ENCODE measurements at places on chromosomes 12 and 14.

GRCh38 chr14:104545151-104545941 is 34.2 kb upstream of the C14orf180 start:
- DNase-seq, result no peak

GRCh38 chr12:64090047-64090446 is 132.0 kb downstream of the KICS2 start:
- no peak for DNase-seq

GRCh38 chr14:92926180-92926845 is 3.4 kb downstream of the CHGA start:
- no peak for DNase-seq

DNA sequence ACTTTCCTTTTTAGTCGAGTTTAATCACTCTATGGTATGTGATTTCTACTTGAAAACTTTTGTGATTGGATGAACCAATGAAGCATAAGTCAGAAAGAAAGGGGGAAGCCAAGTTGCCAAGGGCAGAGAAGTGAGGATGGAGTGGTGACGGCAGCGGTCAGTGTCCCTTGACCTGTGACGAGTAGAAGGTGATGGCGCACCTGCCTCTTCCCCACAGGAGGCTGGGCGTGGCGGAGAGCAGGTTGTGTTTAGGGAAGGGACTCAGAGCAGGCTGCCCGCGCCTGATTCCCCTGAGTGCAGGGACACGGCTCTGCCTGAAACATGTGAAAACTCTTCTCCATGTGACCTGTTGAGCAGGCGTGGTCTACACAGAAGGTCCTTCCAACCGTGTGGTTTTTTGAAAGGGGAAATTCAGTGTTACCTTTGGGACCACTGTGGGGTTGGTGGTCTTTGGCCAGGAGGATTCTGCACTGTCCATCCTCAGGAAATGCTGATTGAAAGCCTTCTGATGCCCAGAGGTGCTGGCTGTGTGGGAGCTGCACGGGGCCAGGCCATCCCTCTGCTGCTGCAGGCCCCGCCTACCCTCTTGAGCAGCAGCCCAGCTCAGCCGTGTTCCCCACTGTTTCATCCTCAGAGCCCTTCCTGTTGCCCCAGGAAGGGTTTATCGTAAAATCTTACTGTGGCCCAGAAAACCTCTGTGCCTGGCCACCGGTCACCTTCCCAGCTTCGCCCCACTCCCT is 23.5 kb upstream of the AMN start:
- DNase-seq, result no peak

DNA sequence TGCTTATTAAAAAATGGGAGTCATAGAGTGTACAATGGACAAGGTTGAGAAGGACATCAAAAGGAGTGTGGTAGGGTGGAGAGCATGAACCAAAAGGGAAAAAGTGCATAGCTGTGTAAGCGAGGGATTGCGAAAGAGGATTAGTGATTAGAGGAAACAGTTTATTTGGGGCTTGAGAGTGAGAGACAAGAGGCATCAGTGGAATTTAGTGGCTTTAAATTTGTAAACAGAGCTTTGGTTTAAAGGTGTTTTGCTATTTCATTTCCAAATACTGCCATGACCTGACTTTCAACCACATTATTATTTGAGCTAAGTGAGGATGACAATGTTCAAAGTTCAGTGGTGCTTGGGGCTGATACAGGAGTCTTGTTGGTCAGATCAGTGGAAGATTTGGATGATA is 53.4 kb downstream of the SLC16A7 start:
- DNase-seq, result no peak

DNA sequence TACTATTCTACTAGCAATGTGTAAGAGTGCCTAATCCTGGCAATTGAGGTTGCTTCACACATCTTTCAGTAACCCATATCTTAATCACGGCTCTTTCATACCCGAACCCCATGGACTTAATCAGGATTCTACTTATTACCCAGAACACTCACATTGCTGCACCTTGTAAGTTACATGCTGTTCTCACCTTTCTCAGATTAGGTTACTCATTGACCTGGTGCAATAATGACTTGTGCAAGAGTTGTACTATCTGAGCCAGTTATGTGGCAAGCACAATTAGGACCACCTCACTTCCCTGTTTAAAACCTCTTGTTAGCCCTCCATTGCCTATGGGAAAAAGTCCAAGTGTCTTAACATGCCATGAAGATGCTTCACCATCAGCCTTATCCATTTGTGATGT is 306.7 kb upstream of the E2F7 start:
- DNase-seq, result no peak

DNA sequence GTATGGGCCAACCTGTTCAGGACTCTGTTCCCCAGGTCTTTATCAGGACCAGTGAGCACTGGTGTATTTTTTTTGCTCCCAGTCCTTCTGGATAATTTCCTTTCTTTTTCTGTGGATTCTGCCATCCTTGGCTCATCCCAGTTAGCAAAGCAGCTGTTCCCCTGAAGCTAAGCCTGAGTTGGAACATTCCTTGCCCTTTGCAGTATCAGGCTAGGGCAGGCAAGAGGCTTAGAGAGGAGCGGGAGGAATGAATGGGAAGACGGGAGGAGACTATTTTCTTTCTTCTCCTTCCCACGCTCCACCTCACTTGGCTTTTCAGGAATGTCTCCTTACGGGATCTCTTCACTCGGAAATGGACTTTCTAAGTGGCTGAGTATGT is 29.2 kb downstream of the ERG28 start:
- DNase-seq, result no peak

GRCh38 chr14:72701237-72701565 is 192.7 kb downstream of the DPF3 start:
- DNase-seq, result no peak

DNA sequence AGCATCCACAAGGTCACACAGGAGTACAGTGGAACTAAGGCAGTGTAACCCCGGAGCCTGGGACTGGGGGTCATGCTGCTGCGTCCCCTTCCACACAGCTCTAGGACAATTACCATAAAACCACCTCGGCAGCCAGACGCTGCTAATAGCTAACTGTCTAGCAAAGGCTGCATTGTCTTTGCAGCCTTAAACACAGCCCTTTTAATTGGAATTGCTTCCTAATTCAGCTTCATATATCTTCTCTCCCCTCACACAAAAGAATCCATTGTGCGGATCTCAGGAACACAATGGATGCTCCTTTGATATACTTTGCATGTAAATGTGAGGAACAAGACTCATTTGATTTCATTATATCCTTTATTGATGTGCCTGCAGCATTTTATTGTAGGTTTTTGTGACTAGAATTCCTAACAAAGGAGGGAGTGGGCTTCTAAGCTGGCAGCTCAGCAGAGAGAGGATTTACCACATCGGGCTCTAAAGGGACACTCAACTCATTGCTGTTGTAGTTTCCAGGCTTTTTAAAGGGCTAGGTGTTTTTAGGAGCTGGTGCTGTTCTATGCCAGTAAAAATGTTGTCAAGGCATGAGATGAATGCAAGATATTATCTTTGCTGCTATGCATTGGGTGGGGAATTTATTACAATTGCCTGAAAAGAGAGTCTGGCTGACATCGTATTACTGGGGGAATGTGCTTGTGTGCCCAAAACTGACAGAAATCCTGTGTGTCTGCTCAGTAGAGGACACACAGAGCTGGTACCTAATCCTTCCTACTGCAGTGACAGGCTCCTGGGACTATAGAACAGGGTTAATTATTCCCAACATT is 30.4 kb upstream of the DACT1 start:
- no peak for DNase-seq

GRCh38 chr12:1918081-1918883 is at the start of gene CACNA2D4:
TSS of gene CACNA2D4 (minus strand) at chr12:1918652. CDS start at chr12:1918473, 179 bp downstream.
- no peak for DNase-seq

DNA sequence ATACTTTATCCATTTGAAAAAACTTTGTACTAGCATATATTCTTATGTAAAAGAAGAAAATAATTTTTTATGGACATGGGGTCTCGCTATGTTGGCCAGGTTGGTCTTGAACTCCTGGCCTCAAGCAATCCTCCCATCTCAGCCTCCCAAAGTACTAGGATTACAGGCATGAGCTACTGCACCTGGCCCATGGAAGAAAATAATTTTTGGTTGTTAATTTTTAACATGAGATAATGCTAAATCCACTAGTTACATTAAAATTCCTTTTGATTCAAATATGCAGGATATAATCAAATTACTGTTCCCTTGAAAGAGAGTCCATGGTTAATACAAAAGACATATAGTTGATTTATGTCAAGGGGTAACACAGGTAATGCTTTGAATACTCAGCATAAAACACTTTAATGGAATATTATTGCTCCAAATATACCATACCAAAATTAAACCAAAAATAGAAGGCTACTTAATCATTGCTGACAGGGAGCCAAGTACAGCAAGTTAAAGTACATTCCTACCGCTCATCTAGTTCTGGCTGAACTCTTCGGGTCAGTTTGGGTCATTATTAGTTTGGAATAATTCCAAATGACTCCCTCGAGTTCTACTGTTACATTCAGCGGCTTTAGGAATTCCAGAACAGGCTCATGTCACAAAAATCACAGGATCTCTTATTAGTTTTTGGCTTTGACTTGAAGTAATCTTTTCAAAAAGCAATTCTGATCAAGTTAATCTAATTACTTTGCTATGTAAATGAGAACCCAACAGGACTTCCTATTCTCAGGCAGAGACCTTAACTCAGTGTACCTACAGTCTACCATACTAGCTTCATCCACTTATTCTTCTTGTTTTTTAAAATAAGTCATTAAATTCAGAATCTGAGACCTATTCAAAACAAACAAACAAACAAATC is 6.1 kb downstream of the SOS2 start:
- DNase-seq, result no peak

GRCh38 chr12:52327830-52328500 is 6.8 kb upstream of the KRT83 start:
- DNase-seq, result no peak

DNA sequence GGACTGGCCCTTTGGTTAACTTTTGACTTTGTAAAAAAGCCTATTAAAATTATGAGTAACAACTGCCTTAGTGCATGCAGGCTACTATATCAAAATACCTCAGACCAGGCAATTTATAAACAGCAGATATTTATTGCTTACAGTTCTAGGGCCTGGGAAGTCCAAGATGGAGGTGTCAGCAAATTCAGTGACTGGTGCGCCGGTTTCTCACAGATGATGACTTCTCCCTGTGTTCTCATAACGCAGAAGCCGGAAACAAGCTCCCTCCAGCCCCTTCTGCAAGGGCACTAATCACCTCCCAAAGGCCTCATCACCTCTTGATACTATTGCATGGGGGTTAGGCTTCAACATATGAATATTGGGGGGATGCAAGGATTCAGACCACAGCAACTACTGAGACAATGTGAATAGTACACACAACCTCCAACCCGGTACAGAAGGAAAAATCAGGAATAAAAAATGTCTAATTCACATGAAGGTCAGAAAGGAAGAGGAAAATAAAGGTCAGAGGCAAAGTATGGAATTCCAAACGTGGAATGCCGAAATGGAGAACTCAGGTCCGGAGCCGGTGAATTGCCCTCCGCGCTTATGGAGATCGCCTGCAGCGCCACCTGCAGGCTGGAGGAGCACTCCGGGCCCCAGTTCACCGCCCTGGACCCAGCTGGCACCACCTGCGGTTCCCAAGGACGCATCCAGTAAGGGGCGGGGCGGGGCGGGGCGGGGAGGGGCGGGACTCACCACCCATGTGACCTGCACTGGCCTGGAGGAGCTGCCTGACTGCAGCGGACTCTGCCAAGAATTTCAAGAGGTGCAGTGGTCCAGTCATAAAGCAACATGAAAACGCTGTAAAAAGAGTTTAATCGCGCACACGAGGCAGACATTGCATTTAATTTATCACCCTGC is 203.4 kb downstream of the KIF26A start:
- peak; percentile 23 for DNase-seq

GRCh38 chr12:122099856-122100255 is 21.3 kb downstream of the MLXIP start:
- DNase-seq, result no peak

DNA sequence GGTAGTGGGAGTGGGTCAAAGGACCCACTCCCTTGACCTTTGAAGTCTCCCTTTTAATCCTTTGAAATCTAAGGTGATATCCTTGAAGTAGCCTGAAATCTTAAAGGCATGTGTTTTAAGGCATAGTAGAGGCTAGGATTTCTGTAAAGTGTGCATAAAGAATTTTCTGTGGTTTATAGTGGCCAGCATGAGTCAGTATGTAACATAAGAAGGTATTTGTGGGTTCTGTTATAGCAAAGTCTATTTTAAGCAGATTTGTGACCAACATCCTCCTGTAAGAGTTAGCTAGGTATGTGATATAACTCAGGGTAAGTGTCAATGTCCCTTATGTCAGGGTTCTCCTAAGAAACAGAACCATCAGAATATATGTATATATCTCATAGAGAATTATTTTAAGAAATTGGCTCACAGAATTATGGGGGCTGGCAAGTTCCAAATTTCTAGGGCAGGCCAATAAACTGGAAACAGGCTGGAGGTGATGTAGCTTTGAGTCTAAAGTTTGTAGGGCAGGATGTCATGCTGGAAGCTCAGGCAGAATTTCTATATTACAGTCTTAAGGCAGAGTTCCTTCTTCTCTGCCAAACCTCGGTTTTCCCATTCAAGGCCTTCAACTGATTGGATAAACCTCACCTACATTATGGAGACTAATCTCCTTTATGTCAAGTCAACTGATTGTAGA is 18.7 kb upstream of the EPYC start:
- DNase-seq, result no peak

DNA sequence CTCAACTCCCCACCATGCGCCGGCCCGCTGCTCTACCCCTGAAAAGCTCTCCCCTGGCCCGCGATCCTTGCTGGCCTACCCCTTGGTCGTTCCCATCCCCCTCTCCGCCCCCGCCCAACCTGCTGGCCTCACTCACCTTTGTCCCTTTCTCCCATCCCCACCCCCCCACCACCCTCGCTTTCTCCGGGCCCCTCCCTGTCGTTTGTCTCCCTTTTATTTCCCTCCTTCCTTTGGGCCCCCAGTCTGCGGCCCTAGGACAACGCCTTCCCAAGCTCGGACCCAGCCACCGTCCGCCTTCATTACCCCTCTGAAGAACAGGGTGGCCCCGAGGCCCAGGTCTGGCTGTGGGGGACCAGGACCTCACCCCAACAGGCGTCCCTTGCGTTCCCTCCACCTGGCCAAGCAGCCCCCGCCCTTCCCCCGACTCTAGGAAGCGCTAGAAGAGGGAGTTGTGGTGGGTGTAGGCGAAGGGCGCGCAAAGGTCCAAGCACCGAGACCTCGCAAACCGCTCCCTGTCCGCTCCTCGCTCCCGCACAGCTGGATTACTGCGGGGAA is 6.9 kb upstream of the SLC7A7 start:
- no peak for DNase-seq

GRCh38 chr12:77493302-77494168 is 337.2 kb upstream of the NAV3 start:
- DNase-seq, result no peak
